ENCODE measurements at places on chromosomes 12 and 14.

- no peak for DNase-seq
These were observed at the start of gene REM2 for GRCh38 chr14:22883173-22883976. Gene REM2, plus strand, starts transcription at chr14:22883222. Its CDS starts 66 bp downstream, at chr14:22883288.

DNA sequence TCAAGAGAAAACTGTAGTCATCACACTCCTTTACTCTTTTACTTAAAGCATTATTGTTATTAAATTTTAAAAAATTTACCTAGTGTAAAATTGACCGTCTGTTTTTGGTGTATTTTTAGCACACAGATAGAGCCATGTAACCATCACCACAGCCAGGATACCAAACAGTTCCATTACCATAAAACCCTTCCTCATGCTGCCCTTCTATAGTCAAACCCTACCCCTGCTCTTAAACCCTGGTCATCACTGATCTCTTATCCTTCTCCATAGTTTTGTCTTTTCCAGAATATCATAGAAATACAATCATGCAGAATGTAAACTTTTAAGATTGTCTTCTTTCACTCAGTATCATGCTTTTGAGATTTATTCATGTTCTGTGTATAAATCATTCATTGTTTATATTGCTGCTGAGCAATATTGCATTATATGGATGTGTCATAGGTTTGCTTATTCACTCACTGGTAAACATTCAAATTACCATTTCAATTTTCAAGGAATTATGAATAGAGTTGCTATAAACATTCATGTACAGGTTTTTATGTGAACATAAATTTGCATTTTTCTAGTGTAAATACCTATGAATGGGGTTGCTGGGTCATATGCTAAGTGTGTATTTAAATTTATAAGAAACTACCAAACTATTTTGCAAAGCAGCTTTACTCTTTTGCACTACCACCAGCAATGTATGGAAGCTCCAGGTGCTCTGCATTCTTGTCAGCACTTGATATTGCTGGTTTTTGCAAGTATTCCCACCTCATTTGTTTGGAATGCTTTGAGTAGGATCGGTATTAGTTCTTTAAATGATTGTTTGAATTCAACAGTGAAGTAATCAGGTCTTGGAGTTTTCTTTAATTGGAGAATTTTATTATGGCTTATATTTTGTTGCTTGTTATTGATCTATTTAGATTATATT, 125.5 kb downstream of the LMNTD1 start:
- DNase-seq, result no peak

DNA sequence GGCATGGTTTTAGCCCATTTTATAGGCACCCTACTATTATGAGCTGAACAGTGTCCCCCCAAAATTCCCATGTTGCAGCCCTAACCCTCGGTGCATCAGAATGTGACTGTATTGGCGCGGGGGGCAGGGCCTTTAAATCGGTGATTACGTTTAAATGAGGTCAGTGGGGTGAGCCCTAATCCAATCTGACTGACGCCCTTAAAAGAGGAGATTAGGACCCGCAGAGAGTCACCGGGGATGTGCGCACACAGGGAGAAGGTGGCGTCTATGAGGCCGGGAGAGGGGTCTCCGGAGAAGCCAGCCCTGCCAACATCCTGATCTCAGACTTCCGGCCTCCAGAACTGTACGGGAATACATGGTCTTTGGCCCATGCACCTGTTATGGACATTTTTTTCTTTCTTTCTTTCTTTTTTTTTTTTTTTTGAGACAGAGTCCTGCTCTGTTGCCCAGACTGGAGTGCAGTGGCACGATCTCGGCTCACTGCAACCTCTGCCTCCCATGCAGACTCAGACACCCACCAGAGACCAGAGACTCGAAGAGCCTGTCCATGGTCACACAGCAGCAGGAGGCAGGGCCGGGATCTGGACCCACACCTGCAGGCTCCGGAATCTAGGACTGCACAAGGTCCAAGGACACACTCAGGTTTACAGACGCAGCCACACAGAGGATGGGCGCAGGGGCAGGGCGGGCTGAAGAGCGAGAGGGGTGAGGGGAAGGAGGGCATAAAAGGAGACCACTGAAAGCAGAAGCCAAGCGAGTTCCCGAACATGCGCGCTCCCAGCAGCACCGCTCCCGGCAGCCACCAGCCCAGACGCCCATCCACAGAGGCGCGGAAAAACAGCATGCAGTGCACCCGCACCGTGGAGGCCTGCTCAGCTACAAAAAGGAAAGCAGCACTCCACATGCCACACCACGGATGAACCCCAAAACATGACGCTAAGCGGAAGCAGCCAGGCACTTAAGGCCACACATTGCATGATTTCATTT, 19.0 kb downstream of the SCARB1 start:
- no peak for DNase-seq

GRCh38 chr12:123532019-123532418, 1.5 kb downstream of the RILPL1 start:
- DNase-seq, result no peak

DNA sequence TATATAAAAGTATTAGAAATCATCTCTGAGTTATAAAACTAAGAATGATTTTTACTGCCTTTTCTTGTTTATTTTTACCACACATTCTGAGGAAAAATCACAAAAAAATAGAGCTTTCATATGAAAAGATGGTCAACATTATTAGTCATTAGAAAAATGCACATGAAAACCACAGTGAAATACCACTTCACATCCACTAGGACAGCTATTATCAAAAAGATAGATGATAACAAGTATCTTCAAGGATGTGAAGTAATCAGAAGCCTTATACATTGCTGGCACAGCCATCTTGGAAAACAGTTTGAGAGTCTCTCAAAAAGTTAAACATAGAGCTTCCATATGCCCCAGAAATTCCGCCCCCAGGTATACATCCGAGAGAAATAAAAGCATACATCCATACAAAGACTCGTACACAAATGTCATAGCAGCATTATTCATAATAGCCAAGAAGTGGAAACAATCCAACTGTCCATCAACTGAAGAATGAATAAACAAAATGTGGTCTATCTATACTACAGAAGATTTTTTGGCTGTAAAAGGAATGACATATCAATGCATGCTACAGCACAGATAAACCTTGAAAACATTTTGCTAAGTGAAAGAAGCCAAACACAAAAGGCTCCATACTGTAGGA, 523.9 kb downstream of the FUT8 start:
- DNase-seq, result no peak

DNA sequence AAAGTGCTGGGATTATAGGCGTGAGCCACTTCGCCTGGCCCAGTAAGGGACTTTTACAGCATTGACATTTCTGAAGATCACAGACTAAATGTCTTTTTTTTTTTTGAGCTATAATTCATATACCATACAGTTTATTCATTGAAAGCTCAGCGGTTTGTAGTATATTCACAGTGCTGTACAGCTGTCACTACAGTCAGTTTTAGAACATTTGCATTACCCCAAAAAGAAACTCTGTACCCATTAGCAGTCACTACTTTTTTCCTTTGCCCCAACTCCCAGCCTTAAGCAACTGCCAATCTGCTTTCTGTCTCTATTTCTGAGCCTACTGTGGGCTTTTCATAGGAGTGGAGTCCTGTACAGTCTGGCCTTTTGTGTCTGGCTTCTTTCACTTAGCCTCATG, 8.2 kb downstream of the BRI3BP start:
- no peak for DNase-seq

GRCh38 chr12:100158535-100158934, 15.9 kb upstream of the BLTP3B start:
- DNase-seq, result no peak

GRCh38 chr12:121740847-121741246, 28.3 kb downstream of the TMEM120B start:
- DNase-seq, result no peak

GRCh38 chr12:55818140-55818728, 393 bp downstream of the ORMDL2 start:
- no peak for DNase-seq

DNA sequence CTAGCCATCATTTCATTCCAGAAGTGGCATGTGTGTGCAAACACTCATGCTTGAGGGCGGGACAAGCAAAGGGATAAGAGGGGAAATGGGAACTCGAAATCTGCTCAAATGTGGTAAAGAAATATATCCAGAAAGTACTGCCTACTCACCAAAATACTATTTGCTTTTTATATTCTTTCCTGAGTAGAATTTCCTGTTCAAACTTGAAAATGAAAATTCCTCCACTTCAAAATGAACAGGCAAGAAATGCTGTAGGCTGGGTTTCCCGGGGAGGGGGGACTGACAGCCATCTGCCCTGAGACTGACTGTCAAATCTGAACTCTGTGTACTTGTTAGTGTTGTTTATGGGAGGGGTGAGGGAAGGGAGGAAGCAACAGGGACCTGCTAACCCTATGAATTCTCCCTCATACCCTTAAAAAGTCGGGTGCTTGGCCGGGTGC, 34.6 kb downstream of the NTF3 start:
- DNase-seq, result no peak

Data from left ventricle myocardium inferior (tissue), 1 donor.